Panc1 (cell line): ENCODE measurements at places on chromosomes 3 and 15. TPM values are rescaled to one million over a fixed set of nuclear protein-coding genes. Genes with fewer than 3 reads are reported as not detected.

RASGRP1 gene
- total RNA-seq = 0.51 TPM

CLDN11 gene
- 1.9 TPM for total RNA-seq

KBTBD12 gene
- total RNA-seq = 0.28 TPM

NR1I2 gene
- total RNA-seq = not detected

DUOX2 gene
- total RNA-seq = 0.08 TPM

HGD gene
- total RNA-seq = 0.59 TPM

MSL2 gene
- 35.6 TPM for total RNA-seq

ADAMTS17 gene
- total RNA-seq = 1.6 TPM

SENP5 gene
- total RNA-seq = 40.0 TPM

GOLGA8M gene
- total RNA-seq = 0.87 TPM

GRM7 gene
- total RNA-seq = not detected

RPUSD2 gene
- total RNA-seq = 17.5 TPM

STRIT1 gene
- total RNA-seq = not detected

HES1 gene
- total RNA-seq = 28.5 TPM

CNTN3 gene
- not detected for total RNA-seq

OR5K2 gene
- not detected for total RNA-seq

MAP1A gene
- 1.6 TPM for total RNA-seq

IL12A gene
- not detected for total RNA-seq

TMC3 gene
- total RNA-seq = not detected

ARPIN gene
- 6.3 TPM for total RNA-seq

C3orf18 gene
- 5.0 TPM for total RNA-seq

KCNMB3 gene
- total RNA-seq = 5.8 TPM

ANKRD34C gene
- total RNA-seq = not detected

PSTPIP1 gene
- total RNA-seq = 0.46 TPM

RBP2 gene
- not detected for total RNA-seq

LRRC15 gene
- total RNA-seq = 0.28 TPM
